ENCODE measurements at places on chromosomes 7 and 10.

DNA sequence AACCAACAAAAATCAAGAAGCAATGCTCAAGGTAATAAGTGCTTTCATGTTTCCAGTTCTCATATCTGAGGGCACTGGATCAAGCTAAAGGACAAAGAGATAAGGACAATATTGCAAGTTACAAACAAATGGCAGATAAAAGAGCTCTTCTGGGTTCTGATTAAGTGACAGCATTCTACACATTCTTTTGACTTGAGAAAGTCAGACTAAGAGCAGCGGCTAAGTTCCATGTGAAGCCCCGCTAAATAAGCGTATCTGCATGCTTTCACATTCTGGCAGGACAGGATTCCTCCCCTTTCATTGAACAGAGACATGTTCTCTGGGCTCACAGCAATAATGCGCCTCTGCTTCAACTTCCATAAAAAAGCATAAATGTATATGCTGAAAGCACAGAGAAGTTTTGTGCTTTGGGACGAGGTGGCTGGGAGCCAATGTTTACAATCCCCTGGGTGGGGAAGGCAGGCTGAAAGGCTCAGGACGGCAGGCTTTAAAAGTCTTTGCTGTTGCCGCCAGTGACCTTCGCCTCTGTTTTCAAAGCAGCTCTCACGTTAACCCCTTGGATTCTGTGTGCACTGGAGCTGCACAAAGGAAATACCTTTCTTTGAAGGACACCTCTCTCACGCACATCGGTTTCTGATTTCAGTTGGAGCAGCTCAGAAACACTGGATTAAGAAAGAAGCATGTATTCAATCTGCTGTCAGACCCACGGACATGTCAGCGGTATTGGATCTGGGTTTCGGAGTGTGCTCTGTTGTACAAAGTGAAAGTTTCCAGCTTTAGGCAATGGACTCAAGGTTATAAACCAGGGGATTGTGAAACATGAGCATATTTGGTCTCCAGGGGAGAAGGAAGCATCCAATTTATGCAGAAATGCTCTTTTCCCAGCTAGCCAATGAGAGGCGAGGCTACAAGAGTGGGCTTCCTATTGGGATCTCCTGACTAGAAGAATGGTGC, 105.4 kb upstream of the FAM133B start:
- DNase-seq: no peak

DNA sequence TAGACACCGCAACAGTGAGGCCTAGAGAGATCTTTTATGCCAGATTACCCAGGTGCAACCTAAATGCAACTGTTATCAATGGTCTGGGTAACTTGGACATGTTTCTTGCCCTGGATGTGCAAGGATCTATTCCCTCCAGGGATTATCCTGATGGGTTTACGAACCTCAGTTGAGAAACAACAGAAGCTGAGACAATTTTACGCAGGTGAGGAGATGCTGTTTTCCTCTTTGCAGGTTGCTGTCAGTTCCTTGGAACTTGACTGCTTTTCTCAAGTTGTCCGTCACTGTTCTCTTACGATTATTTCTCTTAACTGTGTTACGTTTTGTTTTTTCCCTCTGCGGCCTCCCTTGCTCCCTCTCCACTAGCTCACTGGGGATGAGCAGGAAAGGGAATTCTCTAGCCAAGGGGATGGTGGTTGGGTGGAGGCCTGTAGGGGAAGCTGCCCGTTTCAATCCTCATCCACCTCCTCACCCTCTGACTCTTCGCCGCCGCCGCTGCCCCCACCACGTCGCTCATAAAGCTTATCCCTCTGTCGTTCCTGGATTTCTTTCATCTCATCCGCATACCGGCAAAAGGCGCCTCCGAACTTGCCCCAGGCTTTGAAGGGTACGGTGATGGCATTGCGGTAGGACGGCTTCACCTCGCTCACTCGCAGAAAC, 1.2 kb downstream of the PURB start:
- no peak for DNase-seq

DNA sequence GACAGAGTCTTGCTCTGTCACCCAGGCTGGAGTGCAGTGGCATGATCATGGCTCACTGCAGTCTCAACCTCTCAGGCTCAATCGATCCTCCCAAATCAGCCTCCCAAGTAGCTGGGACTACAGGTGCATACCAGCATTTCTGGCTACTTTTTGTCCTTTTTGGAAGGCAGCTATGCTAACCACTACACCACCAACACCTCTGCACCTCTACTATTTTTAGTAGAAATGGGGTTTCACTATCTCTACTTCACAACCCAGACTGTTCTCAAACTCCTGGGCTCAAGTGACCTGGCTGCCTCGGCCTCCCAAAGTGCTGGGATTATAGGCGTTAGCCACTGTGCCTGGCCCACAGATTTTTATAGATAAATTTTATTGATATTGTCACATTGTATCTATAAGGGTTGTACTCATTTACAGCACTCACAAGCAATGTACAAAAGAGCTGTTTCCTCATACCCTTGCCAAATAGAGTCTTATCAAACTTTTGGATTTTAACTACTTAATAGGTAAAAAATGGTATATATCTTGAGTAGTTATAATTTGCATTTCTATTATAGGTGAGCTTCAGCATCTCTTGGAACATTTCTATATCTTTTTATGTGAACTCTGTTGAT, 23.7 kb downstream of the PRR15 start:
- no peak for DNase-seq

GRCh38 chr7:2611401-2611800, 20.4 kb upstream of the TTYH3 start:
- DNase-seq: no peak

DNA sequence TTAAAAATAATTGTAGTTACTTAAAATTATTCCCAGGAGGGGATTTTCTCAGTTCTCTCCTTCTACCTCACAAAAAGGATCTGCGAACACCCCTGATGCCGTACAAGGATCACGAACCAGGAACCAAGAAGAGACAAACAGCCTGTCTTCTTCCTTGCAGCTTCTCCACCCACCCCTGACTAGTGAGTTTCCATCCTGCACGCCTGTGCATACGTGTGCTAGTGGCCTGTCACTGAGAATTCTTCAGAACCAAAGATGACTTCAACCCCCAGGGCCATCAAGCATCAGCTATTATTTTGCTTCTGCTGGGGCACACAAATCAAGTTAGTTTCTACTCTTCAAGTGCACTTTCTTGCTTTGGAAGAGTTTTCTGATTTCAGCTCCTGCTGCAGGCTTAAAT, 175.5 kb upstream of the KLF6 start:
- DNase-seq: no peak

GRCh38 chr10:2214805-2215204, 477.5 kb upstream of the ADARB2 start:
- no peak for DNase-seq

DNA sequence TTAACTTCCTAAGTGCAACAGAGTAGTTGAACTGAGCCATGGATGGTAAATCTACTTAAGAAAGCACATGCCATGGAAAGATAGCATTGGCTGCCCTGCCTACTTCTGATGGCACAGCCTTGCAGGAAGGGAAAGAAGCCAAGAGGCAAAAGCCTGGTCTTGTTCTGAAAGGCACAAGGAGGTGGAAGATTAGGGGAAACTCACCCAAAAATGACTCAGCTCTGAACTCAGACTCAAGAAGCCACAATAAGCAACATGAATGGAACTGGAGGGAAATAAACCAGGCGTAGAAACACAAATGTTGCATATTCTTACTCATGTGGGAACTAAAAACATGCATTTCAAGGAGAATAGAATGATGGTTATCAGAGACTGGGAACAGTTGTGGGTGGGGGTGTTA, 20.8 kb upstream of the ALOX5 start:
- no peak for DNase-seq

GRCh38 chr7:140039066-140039465, 23.7 kb downstream of the PARP12 start:
- DNase-seq: no peak

DNA sequence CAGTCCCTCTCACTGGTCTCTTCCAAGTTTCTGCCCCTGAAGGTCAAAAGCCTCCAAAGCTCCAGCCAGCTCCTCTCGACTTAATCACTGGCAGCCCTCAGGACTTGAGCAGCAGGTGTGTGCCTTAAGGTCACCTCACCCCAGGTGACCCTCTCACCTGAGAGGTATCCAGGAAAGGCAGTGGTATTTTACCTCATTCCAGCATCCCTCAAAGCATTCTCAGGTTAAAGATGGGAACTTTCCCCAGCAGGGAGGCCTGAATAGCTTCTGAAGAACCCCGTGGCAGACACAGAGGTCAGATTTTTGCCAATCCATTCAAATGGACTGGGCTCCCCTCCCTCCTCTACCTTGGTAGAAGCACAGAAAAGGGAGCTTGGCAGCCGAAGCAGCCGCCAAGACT, 148.2 kb downstream of the GFRA1 start:
- DNase-seq: no peak

DNA sequence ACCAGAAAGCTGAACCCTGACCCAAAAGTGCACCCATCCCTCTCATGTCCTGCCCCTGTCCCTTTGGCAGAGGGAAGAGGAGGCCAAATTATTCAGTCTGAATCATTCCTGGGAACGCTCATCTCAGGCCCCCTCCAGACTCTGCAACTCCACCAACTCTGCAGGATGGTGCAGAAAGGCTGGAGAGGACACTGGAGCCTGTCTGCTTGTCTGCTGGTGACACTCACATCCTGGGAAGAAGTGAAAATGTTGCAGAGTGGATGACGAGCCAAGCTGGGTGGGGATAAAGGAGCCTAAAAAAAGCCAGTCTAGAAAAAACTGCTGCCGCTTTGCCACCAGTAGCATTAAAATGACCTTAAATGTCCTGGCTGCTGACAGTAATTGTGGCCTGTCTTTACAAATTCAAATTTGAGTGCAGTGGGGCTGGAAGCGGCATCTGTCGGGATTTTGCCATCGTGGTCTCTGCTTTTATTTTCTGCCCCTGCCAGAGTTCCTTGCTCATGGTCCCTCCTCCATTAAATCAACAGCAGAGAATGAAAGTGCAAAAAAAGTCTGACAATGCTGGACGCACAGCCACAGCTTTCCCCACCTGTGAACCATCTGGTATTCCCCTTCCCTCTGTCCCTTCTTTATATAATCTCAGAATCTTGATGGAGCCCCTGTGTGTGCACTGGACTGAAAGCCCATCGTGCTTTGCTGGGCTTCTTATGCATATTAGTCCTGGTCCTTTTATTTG, 63.9 kb downstream of the STK17A start:
- no peak for DNase-seq

DNA sequence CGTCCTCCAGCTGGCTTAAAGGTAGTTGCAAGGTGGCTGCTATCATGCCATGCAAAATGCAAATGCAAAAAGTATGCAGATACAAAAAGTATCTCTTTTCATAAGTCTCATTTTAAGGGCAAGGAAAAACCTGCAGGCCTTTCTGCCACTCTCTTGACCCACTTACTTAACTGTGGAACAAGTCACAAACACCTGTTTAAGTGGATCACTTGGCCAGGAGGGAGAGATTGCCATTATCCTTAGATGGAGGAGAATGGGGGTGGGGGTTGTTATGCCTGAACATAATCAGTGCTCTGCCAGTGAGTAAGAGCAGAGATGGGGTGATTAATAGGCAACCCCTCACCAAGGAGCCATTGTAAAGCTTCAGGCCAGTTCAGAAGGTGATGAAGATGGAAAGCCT, 25.1 kb upstream of the HERPUD2 start:
- no peak for DNase-seq

DNA sequence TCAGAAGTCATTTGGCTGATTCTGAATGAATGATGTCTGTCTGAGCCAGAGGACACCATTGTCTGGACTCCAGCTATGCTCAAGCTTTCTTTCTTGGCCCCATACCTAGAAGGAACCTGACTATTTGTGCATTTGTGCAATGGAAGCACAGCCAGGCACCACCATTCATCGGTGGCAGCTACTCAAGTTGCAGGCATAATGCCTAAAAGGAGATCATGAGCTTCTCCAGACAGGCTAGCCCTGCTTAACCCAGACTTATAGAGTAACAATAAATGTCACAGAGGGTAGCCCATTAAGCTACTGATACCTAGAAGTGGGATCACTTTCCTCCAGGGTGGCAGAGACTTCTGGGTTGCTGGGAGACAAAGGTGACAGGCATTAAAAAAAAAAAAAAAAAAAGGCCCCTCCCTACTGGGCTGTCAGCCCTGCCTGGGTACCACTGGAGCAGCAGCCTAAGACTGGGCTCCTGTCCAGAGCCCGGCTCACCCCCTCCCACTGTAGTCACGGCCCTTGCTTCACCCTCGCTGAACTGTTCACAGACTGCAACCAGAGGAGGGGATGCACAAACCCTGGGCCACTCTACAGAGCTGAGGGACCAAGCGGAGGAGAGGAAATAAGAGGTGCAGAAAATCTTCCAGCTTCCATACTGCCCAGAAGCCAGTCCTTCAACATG, 75.4 kb upstream of the ATP6V0A4 start:
- DNase-seq: no peak

DNA sequence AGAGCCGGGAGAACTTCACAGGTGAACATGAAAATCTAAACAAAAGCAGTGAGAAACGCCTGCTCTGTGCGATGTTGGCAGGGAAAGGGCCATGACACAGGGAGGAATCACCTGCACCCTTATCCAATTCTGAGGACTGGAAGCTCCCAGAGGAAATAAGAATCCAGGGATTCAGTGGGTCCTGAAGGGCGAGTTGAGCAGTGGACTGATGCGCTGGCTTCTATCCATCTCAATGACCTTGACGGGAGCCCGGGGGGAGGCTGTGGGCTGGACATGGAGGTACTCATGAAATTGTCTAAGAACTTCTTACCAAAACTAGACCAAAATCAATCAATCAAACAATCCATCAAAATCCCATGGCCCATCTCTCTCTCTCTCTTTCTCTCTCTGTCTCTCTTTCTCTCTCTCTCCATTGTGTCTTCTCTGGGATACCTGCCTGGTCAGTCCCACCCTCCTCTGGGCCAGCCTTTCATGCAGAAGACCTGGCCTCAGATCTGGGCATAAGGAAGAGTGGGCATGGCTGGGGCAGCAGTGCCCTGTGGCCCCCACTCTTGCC, 7.2 kb downstream of the CPXM2 start:
- DNase-seq: no peak

GRCh38 chr7:32588657-32589056, 93.4 kb downstream of the AVL9 start:
- no peak for DNase-seq

DNA sequence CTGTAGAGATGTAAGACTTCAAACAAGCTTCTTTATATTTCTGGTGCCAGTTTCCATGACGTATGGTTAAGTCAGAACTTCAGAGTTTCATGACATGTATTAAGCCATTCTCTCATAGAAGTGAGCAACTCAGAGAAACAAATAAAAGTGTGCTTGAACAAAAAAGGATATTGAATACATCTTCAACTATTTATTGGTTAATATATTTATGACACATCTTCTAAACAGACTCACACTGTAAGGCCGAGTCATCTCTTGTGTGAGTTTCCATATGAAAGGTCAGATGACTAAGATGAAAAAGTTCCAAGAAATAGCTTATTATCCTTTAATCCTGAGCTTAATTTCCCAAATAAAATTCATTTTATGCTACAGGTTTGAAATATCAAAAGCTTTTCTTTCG, 105.5 kb upstream of the CSTF2T start:
- no peak for DNase-seq

- no peak for DNase-seq
These were observed 186.2 kb upstream of the PRKCQ start for GRCh38 chr10:6766131-6766801.

GRCh38 chr10:85641479-85642009, 725.1 kb downstream of the GRID1 start:
- DNase-seq: no peak

GRCh38 chr7:8702807-8703206, 269.4 kb downstream of the NXPH1 start:
- no peak for DNase-seq

GRCh38 chr10:32123021-32123420, 66.8 kb upstream of the KIF5B start:
- no peak for DNase-seq

GRCh38 chr7:24910551-24911212, 69.3 kb downstream of the OSBPL3 start:
- DNase-seq: no peak

All from GOT3 (cell line).